ENCODE measurements at places on chromosomes 11 and 22.

DNA sequence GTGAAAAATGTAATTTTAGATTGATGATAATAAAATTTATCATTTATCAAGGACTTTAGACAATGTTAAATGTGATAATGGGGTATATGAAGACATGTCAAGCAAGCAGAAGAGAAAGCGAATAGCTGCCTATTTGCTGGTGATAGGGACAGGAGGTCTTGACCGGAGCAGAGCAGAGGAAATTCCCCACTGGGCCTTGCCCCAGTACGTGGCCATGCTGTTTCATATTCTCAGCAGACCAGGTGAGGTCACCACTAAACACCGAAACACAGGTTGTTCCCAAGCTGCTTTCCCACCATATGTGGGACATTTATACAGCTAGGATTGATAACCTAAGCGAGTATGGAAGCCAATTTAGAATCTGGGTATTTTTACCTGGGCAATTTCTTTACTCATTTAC, 1629.6 kb downstream of the FAM181B start:
- no peak for DNase-seq

GRCh38 chr11:116129456-116129855, 625.2 kb upstream of the CADM1 start:
- DNase-seq, result no peak

GRCh38 chr11:47108214-47108613, 68.5 kb downstream of the ARFGAP2 start:
- no peak for DNase-seq

GRCh38 chr11:122772945-122773344, 65.4 kb upstream of the CRTAM start:
- no peak for DNase-seq

- DNase-seq, result no peak
Observed at GRCh38 chr11:68979931-68980775, 633 bp downstream of the MRGPRD start.

DNA sequence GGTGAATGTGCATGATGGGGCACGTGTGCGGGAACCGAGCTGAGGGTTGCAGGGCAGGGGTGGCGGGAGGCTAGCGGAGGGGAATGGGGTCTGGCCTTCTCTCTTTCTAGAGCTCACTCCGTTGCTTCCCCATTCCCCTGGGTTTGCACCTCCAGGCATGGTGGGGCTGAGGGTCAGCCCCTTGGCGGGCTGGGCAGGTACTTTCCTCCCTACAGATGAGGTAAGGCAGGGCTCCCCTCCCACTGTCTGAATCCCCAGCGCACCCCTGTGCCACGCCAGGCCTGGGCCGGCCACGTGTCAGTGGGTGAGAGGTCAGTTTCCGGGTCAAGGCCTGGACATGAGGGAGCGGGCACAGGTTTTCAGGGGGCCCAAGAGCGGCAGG, 8.9 kb downstream of the SUSD2 start:
- DNase-seq, result no peak

GRCh38 chr11:67102664-67103063, 16.4 kb upstream of the KDM2A start:
- no peak for DNase-seq

DNA sequence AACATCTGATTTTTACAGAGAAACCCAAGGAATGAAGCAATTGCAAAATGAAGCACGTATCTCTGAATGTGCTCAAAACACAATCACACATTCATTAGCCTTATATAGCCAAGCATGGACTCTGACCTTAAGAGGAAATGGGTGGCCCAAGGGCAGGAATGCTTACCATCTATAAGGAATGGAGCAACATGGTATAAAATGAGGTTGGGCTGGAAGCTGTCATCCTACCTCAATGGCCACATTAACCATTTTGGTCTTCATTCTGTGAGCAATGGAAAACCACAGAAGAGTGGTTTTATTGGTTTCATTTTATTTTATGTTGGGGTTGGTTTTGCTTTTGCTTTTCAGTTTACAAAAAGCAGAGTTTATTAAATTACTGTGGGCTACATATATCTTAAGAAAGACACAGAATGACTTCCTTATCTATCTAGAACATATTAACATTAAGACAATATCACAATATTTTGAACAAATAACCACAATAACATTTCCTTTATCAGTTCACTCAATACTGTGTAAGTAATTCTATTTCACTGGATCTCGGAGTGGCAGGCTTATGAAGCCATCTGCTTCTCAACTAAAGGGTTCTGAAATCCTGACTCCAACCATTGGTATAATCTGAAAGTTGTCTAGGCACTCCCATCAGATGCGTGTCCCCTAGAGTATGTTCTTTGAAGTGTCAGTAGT, 10.8 kb upstream of the MS4A13 start:
- no peak for DNase-seq

DNA sequence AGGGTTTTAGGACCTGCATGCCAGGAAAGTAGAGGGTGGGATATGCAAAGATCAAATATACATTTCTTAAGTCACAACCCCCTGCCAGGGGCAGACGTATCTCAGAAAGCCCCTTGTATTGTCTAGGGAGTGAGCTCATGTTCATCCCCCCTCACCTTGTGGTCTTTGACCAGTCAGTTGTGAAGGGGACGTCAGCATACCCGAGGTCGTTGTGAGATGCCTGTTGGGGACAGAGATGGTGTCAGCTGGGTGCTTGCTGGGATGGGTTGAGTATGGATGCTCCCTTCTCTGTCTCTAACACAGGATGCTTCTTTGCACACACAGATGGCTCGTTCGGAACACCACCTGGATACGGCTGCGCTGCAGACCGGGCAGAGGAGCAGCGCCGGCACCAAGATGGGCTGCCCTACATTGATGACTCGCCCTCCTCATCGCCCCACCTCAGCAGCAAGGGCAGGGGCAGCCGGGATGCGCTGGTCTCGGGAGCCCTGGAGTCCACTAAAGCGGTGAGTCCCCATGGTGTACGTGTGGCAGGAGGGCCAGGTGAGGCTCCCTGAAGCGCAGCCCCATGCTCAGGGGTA, 73.3 kb downstream of the BCR start:
- DNase-seq, result no peak

DNA sequence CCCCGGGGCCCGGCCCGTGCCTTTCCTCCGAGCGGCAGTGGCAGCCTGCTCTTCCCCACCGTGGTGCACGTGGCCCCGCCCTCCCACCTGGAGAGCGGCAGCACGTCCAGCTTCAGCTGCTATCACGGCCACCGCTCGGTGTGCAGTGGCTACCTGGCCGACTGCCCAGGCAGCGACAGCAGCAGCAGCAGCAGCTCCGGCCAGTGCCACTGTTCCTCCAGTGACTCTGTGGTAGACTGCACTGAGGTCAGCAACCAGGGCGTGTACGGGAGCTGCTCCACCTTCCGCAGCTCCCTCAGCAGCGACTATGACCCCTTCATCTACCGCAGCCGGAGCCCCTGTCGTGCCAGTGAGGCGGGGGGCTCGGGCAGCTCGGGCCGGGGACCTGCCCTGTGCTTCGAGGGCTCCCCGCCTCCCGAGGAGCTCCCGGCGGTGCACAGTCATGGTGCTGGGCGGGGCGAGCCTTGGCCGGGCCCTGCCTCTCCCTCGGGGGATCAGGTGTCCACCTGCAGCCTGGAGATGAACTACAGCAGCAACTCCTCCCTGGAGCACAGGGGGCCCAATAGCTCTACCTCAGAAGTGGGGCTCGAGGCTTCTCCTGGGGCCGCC, 11.9 kb downstream of the C22orf31 start:
- DNase-seq, result no peak

DNA sequence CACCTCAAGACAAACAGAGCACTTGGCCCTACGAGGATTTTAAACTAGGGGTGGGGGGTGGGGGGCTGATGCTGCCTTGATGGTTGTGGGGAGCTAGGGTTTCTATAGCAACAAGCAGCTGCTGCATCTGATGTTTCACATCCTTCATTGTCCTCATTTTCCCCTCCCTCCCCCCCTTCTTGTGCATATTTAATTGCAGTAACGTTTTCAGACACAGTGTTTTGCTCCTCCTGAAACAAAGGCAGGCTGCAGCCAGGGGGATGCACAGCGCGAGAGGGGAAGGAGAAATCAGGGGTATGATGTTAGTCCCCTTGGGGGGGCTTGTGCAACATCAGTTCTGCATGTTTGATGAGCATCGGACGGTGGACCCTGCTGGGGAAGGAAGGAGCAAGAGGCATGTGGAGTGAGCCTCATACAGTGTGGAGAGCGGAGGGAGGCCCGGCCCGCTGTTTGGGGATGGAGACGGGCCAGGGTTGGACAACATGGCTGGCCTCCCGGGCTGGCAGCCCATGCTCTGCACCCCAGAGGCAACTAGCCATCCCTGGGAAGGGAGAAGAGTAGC, 208.3 kb downstream of the CEP164 start:
- no peak for DNase-seq

DNA sequence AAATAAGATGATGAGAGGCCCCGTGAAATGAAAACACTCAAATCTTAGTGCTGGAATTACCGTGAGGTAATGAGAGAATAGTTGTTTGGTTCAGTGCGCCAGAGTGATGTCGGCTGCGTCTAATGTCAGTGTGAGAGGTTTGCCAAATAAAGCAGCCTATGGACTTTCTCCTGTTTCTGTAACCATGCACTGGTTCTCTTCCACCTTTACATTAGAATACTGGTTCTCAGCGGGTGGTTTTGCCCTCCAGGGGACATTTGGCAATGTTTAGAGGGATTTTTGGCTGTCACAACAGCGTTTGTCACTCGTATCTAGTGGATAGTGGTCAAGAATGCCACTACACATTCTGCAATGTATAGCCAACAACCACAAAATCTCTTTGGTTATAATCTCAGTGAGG, 1.1 kb downstream of the OOSP4B start:
- DNase-seq, result no peak

- DNase-seq, result no peak
Observed at GRCh38 chr11:67484847-67485311, 2.1 kb downstream of the AIP start.

DNA sequence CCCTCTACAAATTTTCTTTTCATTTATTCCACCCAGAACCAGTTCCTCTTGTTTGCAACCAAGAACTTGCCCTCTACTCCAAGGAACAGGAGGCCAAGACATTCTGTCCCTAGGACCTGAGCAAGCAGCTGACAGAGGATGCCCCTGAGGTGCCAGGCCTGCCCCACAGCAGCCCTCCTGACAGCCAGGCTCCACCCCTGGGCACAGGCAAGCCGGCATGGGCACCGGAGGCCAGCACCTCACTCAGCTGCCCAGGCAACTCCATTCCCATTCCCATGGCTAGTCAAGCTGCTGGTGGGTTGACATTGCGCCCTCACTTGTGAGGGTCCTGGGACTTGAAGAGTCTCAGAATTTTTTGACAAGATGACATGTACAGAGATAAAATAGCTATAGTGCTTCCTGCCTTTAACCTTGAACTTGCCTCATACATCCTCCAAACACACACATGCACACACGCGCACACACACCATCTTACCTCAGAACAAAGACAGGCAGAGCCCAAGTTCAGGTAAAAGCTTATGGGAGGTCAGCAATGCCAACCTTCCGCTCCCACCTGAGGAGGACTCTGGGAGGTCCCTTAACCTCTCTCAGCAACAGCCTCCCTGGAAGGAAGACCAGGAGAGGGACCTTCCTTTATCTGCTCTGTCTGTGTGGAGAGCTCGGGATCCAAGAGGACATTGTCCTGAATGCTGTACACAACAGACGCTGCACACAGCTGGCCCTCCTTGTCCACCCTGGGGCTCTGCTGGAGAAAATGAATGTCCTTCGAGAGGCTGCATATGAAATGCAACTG, 620.9 kb upstream of the CADM1 start:
- no peak for DNase-seq
